Brain pericyte (primary cell): ENCODE measurements at places on chromosomes 16 and 17.

- no peak for DNase-seq
Observed at GRCh38 chr17:32484041-32484461, 2.7 kb upstream of the CDK5R1 start.

DNA sequence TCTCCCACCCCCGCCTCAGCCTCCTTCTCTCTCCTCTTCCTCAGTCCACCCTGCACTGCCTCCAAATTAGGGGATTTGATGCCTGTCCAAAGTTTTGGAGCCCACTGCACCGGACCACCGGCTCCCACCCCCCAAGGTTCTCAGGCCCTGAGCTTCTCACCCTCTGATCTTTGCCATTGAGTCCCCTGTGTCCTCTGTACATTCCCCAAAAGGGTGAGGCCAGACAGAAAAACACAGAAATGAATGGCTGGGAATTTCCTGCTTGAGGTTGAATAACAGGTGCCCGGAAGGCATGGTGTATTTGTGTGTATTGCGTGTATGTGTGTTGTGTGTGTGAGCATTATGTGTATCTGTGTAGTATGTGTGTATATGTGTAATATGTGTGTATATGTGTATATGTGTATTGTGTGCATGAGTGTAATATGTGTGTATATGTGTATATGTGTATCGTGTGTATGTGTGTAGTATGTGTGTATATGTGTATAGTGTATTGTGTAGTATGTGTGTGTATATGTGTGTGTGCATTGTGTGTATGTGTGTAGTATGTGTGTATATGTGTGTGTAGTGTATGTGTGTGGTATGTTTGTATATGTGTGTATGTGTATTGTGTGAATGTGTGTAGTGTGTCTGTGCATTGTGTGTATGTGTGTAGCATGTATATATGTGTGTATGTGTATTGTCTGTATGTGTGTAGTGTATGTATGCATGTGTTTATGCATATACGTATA is 16.0 kb upstream of the CCL17 start:
- no peak for DNase-seq

GRCh38 chr17:16023881-16024280 is 24.3 kb downstream of the TTC19 start:
- no peak for DNase-seq

GRCh38 chr16:5428932-5429331 is 331.3 kb upstream of the EEF2KMT start:
- DNase-seq = no peak

- no peak for DNase-seq
Observed at GRCh38 chr16:67598527-67598926, 36.2 kb downstream of the CTCF start.

DNA sequence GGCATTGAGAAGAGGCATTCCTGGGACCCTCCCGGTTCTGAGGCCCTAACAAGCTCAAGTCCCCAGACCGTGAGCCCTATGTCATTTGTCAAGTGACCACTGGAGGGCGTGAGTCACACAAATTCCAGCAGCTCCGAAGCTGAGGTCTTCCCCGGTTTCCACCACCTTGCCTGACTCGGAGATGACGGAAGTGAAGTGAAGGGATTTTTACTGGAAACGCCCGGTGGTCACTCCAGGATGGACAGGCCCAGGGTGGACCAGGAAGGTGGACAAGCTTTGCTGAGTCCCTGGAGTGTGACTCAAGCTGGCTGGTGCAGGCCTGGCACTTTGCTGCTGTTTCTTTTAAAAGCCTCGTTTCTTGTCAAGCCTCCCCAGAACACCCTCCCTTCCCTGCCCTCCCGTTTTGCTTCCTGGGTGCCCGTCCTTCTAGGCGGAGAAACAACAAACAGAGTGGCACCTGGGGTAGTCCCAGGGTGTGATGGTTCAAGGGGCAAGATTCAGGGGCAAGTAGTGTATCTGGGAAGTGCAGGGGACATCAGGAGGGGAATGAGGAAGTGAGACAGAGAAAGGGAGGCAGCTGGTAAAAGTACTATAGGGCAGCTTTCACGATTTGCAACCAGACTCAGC is 5.3 kb upstream of the NOS2 start:
- DNase-seq = peak; percentile 55

DNA sequence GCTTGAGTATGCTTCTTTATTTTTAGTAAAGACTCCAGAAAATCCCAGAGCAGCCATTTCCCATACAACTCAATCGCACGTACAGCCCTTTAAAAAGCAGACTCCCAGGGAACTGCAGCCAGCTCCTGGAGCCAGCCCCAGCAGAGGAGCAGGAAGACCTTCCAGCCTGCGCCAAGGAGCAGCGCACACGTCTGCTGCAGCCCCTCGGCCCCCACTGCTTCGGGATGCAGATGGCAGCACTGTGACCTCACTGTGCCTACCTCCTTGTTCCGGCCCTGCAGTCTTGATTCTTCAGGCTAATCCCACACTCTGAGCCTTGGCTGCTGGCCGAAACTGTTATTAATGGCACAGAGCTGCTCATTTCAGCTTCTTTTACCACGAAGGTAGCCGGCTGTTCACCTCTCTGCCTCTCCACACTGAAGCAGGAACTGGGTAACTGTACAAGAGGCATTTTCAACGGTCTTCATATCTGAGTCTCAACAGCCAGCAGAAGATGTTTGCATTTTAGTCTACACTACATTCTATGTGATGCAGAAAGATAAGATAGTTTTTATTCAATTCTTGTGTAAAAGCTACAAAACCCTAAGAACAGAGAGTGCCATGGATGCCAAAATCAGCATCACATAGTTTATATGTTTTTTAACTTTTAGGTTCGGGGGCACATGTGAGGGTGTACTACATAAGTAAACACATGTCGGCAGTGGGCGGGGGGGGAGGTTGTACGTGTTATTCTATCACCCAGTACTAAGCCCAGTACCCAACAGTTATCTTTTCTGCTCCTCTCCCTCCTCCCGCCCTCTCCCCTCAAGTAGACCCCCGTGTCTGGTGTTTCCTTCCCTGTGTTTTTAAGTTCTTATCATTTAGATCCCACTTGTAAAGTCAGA is 130.9 kb downstream of the ANKRD11 start:
- DNase-seq = no peak
